ENCODE measurements at places on chromosomes 4 and X. TPM values are rescaled to one million over a fixed set of nuclear protein-coding genes. Genes with fewer than 3 reads are reported as not detected.
A peak's percentile ranks its signal among the peaks of the same experiment; 100 is the strongest.

DNA sequence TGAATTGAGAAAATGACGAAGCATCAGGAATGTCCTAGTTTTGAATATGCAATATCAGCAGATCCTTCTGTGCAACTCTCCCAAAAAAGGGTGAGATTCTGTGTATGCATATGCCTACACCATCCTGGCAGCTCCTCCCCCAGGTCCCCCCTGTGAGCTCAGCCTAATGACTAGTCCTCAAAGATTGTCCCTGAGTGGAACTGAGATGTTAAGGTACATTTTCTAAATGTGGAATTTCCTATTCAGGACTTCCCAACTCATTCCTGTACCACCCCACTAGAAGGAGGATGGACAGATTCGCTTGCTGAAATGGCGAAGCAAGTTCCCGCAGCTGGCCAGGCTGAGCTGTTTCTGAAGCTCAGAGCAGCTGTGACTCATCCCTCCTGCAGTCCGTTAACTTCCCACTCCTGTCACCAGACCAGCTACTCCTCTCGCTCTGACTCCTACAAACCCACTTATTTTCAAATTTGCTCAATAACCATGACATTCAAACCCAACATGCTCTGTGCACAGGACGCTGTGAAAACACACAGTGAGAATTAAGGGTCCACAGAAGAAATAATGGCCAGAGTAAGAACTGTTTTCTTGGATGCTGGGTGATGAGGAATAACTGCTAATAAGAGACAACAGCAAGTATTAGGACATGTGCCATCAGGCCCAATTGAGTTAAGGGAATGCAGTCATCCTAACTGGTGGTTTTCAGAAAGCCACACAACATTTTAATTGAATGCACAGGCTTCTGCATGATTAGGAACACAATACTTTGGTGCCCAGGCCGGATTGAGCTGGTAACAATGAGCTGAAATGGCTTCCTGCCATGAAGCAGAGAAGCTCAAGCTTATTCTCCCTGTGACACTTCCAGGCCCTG lies 40.0 kb upstream of the IRF2 start:
- DNase-seq, result no peak

GRCh38 chr4:78684325-78685079 lies 91.6 kb upstream of the BMP2K start:
- DNase-seq, result no peak

DNA sequence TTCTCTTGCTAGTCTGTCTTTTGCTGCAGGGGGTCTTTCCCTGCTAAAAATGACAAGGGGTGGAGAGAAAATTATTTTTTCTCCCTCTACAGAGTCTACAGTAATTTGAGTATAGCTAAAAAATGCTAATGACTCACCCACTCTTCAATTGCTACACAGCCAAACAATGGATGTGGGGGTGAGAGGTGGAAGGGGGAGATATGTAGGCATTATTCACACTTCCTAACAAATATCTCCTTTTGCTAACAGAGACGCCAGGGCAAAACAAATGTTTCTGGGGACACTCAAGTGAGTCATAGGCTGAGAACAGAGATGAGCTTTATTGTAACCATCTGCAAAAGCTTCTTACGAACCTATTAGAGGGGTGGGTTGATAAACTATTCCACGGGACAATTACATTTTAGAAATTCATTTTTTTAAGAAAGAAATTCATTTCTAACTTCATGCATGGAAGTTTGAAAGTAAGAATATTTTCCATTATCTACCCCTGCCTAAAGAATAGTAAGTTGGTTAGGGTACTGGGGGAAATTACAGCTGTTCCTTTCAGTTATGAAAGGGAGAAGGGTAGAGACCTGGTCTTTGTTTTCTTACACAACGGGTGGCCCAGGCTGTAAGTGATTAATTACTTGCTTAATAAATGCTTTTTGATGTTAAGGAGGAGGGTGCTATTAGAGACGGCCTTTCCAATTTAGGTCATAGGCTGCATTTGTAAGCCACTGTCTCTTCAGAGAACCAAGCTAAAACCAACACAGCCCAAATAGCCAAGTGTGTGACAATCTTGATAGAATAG lies 12.8 kb downstream of the SCD5 start:
- peak; percentile 17 for DNase-seq

DNA sequence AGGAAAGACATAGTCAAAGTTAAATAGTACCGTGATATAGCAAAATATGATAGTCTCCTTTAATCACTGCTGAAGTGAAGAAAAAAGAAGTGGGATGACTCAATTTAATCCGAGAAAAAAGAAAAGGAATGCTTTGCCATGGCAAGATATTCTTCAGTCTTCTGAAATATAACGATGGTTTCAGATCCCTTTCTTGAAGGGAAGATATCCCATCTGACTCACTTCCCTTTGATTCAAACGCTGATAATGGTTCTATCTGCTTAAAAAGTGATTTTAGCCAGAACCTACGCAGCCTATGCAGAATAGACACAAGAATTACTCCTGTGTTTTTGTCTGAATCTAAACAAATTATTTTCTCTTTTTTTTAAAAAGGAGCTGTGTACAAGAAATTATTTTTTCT lies 68.1 kb upstream of the FTHL17 start:
- no peak for DNase-seq

DNA sequence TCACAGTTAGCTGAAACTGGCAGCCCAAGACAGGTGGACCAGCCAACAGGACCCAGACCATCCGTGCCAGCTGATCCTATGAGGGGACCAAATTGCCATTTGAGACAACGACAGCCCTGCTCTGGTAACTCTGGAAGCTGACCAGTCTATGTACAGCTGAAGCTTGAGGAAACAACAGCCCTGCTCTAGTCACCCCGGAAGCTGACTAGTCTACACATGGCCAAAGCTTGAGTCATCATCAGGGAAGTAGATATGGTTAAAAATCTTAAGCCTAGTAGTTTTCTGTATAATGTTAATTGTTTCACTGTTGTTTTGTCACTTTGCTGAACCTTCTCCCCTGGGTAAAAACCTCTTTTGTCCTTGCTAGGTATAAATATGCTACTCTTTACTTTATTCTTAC lies 905.4 kb upstream of the NDST4 start:
- DNase-seq, result no peak

DNA sequence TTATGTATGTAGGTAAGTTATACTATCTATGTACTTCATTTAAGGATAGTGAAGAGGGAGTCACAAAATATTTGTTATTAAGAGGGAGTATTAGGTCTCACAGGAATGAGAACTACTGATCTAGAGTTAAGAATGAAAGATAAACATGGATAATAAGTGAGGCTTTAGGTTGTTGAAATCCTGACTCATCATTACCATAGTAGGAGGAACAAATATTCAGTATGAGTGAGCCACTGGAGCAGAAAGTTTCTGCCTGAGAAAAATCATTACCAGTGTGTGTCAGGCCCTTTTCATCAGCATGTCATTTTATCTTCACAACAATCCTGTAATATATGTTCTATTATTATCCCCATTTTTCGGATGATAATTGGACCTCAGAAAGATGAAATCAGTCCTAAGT lies 27.2 kb upstream of the IGSF1 start:
- DNase-seq, result no peak

- peak; percentile 74 for DNase-seq
These were observed 1.8 kb downstream of the CPZ start for GRCh38 chr4:8594097-8595038.

RAB40A gene
- total RNA-seq, result not detected

DNA sequence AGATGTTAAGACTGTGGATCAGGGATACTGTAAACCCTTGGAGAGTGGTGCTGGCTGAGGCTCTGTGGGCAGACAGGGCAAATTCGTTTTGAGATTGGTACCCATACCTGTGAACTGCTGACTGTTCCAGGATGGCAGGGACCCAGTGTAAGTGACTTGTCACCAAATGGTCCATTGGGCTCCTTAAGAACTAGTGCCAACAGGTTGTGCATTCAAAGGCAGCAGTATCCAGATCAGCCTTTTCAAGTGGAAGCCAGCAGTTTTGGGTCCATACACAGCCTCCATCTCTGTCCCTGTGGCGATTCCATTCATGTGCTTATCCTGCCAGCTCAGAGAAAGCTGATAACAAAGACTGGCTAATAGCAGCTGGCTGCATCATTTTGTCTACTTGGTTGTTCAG lies 84.0 kb upstream of the SCOC start:
- DNase-seq, result no peak
